ENCODE measurements at places on chromosomes 5 and 9. TPM values are rescaled to one million over a fixed set of nuclear protein-coding genes. Genes with fewer than 3 reads are reported as not detected.

The EDIL3 gene
- 37.1 TPM for polyA plus RNA-seq

The RANBP3L gene
- polyA plus RNA-seq, result 0.73 TPM

The CNTLN gene
- polyA plus RNA-seq, result 12.0 TPM

The CYLC2 gene
- not detected for polyA plus RNA-seq

DNA sequence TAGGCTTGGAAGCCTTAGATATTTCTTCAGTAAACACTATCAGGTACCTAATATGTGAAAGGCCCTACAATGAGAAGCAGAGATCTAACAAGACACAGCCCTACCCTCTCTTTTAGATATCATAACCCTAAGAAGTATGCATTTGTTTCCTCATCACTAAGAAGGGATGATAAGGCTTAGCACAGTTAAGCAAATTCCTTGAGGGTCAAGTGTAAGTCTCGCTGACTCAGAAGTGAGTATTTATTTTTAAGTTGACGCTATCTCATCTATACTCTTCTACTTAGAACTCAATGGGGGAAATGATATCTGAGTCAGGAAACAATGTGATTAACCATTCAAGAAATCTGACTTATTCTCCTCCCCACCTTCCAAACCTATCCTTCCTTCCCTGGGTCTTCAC lies 149.7 kb downstream of the ESM1 start:
- no peak for DNase-seq

DNA sequence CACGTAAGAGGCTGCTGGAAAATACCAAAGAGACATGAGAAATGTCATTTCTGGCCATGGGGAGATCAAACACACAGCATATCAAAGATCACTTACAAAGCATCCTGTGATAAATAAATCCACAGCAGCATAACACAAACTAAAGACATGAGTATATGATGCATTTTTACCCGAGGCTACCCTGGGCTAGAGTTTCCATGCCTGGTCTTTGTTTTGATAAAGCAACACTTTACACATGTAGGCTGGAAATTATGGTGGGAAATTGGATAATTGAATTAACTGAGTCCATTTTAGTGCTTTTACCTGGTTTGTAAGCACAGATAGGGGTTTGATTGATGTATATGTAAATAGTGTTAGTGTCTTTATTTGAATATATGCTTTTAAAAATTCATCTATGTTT lies 288.4 kb downstream of the AOPEP start:
- no peak for DNase-seq

DNA sequence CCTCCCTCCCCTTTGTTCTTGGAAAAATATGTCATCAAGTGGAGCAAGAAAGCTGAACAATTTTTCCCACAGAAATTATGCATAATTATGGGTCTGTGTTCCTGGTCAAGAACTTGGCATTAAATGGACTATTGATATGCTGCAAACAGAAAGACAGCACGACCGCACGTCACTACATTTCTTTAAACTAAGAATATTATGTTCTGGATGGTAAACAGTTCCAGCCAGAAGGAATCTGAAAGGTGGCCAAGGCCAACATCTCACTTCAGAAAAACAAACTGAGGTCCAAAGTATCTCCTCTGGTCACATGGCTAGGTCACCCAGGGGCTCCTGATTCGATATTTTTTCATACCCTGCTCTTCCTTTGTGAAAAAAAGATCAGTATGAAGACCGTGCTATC lies 173.3 kb upstream of the GAS1 start:
- DNase-seq, result no peak

DNA sequence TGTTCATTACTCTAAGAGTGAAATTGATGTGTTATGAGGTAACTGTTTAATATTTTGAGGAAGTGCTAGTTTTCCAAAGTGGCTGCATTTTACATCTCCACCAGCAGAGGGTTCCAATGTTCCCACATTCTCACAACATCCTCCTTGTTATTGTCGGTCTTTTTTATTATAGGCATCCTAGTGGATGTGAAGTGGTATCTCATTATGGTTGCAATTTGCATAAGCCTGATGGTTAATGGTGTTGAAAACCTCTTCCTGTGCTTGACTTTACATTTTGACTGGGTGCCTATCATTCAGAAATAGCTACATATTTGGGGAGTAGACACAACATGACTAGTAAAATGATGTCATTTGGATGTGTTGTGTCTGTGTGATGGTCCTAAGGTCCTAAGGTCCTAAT lies 143.6 kb downstream of the MRPS30 start:
- DNase-seq, result peak; percentile 4

The CSF1R gene
- polyA plus RNA-seq, result 21.7 TPM

DNA sequence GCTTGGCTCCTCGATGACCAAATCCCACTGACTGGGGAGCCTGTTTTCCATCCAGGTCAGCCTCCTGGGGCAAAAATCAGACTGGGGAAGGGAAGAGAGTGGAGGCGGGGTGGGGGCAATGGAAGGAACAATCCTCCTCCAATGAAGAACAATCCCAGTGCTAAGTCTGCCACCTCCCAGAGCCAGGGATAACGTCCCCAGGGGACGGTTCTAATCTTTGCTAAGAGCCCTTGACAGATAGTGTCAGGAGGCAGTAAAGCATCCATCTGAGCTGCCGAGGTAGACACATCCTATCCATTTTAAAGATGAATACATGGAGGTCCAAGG lies 298.5 kb upstream of the MSX2 start:
- DNase-seq, result no peak

DNA sequence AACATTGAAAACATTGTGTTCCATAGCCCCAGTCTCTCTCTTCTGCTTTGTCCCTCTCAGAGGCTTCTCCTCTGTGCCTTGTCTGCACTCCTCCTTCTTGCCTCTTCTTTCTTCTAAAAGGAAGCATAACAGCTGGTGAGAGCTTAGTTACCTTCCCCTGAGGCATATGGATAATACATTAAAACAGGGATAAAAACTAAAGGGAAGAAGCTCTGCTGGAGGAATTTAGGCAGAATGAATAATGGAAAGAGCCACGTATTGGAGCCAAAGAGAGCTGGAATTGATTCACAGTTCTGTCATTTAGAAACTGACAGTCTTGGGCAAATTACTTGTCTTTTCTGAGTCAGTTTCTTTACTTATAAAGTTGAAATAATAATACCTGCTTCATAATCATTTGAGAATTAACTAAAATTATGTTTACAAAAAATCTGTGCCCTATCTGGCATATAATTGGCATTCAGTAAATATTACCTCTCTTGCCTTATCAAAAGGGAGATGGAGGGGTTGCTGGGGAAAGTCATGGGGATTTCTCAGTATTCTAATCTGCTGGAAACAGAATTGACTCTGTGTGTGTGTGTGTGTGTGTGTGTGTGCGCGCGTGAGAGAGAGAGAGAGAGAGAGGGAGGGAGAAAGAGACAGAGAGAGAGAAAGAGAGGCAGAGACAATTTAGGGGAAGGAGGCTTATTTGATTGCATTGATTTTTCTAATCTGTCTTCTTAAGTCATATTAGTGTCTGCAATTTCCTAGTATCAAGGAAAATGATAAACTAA lies 20.2 kb downstream of the ZNF474 start:
- DNase-seq, result no peak

DNA sequence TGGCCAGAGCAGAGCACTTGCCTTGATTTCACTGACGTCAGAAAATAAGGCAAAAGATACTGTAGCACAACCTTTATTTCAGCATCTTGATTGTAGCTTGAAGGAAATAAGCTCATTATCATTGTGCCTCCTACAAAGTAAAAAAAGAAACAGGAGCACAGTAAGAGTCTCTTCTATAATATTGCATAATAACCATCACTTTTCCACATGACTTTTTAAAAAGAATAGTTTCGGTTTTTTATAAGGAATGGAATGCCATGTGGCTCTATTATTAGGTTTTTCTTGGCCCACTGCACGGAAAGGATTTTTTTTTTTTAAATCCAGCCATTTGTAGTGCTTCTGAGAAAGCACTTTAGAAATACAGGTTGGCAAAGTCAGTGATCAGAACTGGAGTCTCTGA lies 655.3 kb downstream of the LRRC70 start:
- DNase-seq, result peak; percentile 15

The LIFR gene
- 113 TPM for polyA plus RNA-seq

DNA sequence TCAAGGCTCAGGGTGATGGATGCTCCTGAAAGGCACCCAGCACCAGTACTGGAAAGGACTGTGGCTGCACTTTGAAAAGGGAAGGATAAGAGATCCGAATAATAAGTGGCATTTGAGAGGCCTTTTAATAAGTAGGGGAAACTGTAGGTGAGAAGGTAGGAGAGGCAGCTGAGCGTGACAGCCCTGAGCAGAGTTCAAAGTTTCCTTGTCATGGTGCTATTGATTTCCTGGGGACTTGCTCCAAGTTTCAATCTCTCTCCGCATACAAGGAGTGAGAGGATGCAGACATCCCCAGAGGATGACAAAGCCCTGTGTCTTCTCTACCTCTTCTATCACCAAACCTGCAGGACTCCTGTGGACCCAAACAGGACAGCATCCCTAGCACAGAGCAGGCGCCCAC lies 354.5 kb downstream of the SPOCK1 start:
- DNase-seq, result no peak

- no peak for DNase-seq
Measured at GRCh38 chr5:24750355-24750754, 105.6 kb upstream of the CDH10 start.

GRCh38 chr9:27977931-27978330 lies 404.6 kb upstream of the C9orf72 start:
- DNase-seq, result no peak

- no peak for DNase-seq
Measured at GRCh38 chr9:112007575-112008240, 111.1 kb downstream of the UGCG start.

The DMRTA1 gene
- polyA plus RNA-seq, result 3.0 TPM

DNA sequence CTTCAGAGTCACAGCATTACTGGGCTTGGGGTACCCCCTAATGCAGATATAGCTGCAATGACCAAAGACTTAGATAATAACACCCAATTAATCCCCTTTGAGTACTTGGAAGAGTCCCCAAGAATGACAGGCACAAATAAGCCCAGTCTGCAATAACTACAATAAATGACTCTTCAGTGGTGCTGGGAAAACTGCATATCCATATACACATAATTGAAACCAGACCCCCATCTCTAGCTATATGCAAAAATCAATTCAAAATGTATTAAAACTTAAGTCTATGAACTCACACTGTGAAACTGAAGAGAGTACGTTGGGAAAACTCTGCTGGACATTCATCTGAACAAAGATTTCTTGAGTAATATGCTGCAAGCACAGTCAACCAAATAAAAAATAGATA lies 422.5 kb downstream of the CDH18 start:
- DNase-seq, result no peak

GRCh38 chr5:73030995-73031394 lies 75.2 kb downstream of the FCHO2 start:
- DNase-seq, result no peak

- no peak for DNase-seq
Measured at GRCh38 chr5:133742431-133742988, 130.2 kb upstream of the FSTL4 start.

The SRD5A1 gene
- 14.3 TPM for polyA plus RNA-seq

- DNase-seq, result peak; percentile 17
Measured at GRCh38 chr5:9545136-9545991, 511 bp downstream of the SEMA5A start.

- no peak for DNase-seq
Measured at GRCh38 chr5:136781464-136781863, 416.1 kb upstream of the TRPC7 start.

GRCh38 chr5:55720188-55720703 lies 8.1 kb upstream of the SLC38A9 start:
- DNase-seq, result no peak

- DNase-seq, result no peak
Measured at GRCh38 chr5:14064841-14065240, 78.3 kb upstream of the TRIO start.

DNA sequence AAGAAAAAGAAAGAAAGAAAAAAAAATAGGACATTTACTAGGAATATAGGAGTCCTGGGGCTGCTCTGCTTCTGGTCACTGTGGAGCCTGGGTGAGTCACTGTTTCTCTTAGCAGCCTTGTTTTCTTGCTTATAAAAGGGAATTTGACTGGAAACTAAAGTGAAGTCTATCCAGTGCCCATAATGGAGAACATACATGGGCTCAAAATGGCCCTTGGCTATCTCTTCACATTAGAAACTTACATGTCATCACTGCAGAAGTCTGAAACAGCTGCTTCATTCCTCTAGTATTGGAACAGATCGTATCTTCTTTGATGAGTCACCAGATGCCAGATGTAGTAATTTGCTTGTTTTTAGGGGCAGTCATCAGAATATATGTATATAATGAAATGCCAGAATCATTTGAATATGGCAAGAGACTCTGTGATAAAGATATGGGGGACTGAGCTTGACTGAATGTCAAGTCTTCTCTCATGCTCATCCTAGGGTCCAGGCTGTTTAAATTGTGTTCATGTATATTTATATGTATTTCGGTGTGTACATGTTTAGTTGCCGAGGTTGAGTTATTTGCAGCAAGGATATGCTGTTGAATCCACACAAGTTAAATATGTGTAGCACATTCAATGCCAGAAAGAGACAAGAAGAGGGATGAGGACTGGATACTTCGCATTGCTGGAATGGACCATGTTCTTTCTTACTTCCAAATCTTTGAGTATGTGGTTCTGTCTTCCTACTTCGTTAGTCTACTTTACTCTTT lies 56.7 kb downstream of the SGCD start:
- DNase-seq, result no peak

DNA sequence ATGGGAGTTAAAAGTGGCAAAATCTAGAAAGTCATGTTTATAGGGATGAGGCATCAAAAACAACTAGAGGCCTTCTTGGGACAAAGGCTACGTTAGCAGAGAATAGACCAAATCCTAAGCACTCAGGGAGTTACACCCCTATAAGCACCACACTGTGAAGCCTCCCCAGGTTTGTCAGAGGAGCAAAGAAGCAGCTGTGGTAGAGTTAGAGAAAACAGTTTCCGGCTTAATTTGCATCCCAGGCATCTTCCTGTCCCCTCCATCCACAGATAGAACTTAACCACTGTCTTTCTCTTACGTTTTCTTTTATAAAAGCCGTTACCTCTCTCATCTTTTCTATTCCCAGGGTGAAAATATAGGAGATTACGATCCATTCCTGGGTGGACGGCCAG lies 188.6 kb upstream of the KLF9 start:
- no peak for DNase-seq

- DNase-seq, result no peak
Measured at GRCh38 chr9:83238871-83239640, 176.1 kb upstream of the RASEF start.

The TRAPPC13 gene
- 27.2 TPM for polyA plus RNA-seq

DNA sequence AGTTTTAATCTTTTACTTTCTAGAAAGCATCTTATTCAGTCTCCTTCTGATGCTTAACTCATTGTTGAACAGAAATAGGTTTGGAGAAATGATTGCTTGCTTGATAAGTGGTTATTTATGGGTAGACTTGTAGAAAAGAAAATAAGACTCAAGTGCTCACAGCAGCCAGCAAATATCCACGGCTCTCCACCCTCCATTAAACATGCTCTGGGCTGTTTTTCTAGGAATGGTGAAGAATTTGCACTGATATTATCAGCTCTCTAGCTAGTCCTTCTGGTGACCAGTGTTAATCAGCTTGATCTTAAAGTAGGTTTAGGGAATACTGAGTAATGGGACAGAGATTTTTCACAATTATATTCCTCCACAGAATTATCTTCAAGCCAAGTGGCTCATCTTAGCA lies 60.6 kb downstream of the SLC1A3 start:
- no peak for DNase-seq

DNA sequence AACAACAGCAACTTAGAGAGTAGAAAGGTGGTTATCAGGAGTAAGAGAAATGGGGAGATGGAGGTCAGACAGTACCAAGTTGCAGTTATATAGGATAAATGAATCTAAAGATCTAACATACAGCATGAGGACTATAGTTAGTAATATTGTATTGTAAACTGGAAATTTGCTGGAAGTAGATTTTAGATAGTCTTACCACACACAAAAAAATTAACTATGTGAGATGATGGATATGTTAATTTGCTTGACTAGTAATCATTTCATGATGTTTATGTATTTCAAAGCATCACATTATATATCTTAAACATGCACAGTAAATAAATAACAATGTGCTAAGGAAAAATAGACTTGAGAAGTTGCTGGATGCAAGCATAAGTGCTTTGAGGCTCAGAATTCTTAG lies 622.1 kb downstream of the CCDC171 start:
- DNase-seq, result no peak
